ENCODE measurements at places on chromosomes 12 and 14.

GRCh38 chr12:14974633-14975032, 1.8 kb downstream of the PDE6H start:
- DNase-seq, result no peak

DNA sequence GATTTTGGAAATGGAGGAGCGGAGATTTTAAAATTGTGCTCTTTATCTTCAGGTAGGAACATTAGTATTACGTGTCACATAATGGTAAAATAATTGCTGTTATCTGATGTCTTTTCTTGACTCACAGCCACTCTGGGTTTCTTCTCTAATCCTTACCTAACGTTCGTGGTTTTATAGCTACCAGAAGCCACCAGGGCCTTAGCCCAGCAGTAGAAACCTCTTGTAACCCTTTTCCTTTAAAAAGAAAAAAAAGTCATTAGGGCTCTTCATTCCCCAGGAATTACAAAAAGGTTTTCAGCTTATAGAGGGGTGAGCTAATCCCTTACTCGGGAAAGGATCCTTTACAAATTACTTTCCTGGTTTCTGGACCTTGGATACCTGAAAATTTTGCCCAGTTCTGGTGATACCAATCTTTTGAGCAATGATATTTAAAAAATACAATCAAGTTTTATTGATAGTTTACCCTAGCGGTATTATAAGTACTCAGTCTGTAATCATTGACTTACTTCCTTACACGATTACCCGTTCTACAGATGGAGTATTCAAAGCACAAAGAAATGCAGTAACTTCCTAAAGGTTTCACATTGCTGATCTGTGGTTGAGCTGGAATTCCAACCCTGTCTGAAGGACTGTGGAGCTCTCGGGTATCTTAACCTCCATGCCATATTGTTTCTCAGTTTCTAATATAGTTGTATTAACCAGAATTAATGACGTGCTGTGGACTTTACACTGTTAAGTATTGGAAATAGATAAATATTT, 1.6 kb downstream of the GABARAPL1 start:
- DNase-seq, result no peak

DNA sequence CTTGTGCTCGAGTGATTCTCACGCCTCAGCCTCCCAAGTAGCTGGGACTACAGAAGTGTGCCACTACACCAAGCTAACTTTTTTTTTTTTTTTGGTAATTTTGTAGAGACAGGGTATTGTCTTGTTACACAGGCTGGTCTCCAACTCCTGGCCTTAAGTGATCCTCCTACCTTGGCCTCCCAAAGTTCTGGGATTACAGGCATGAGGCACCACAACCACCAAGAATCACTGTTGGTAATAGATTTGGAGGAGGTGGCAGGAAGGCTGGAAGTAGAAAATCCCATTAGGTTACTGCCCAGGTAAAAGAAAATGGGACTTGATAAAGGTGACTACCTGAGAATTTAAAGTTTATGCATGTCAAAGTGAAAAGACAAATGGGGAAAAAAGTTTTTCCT, 1.4 kb upstream of the CDCA4 start:
- DNase-seq, result no peak

DNA sequence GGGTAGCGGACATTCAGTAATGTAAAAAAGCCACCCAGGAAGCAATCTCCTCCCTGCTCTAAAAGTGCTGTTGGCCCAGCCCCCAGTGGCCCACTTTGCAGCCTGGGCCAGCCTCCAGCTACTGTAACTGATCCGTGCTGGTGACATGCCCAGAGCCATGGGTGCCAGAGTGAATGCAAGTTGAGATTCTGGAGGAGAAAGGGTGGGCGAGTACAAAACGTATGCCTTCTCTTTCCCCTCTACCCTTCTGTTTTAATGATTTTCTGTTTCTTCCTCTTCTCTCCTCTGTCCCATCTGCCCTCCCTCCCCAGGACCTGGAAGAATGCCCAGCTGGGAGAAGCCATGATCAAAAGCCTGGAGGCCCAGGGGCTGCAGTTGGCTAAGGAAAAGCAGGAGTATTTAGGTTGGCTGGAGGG, 16.9 kb downstream of the PLEKHD1 start:
- DNase-seq, result no peak

DNA sequence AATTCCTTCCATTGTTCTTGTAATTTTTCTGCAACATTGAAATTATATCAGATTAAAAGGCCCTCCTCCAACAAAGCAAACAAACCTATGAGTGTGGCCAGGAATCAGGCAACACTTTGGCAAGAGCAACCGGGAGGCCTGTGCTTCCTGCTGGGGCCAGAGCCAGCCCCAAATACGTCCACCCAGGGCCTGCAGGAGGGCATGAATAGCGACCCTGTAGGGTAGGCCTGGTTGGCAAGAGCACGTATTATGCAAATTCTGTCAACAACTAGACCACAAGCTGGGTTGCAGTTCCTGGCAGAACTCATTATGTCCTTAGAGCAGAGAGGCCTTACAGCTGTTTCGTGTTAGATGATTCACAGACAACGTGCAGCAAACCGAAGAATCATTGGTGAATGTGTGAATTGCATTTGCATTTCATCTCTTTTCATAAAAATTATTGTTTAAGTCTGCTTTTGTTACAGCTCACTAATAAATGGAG, 26.9 kb upstream of the LGALS3 start:
- DNase-seq, result peak; percentile 29

- no peak for DNase-seq
Measured at GRCh38 chr12:998020-998874, 7.2 kb downstream of the ERC1 start.

DNA sequence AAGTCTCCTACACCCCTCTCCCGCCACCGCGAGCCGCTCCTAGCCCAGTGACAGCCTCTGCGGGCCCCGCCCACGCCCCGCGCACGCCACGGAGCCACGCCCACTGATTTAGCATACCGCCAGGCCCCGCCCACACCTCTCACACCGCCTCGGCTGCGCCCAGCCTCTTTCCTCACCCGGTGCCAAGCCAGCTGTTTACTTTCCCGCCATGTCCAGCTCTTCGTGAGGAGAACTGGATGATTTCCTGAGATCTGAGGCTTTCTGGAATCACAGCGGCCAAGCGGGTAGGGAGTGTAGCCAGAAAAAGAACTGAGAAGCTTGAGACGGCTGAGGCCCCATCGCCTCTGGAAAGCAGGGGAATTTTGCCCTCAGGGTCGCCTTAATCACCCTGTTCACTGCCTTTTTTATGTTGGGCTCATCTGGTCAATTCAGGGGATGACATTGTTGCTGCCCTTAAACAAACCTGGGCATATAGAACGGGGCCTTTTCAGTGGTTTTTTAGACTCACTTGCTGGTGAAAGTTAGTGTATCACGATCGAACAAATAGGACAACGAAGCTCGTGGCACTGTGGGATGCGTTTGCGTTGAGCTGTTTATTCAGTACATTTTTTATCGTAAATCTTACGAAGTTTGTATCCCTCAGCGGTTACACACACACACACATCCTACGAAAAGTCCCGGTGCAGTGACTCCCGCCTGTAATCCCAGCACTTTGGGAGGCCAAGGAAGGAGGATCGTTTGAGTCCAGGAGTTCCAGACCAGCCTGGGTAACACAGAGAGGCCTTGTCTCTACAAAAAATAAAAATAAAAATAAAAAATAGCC, at the start of gene RNF212B:
TSS of gene RNF212B (plus strand) at position 165 of the 823 bp plus-strand sequence. CDS start 2,410 bp downstream, outside the sequence.
- peak; percentile 51 for DNase-seq

DNA sequence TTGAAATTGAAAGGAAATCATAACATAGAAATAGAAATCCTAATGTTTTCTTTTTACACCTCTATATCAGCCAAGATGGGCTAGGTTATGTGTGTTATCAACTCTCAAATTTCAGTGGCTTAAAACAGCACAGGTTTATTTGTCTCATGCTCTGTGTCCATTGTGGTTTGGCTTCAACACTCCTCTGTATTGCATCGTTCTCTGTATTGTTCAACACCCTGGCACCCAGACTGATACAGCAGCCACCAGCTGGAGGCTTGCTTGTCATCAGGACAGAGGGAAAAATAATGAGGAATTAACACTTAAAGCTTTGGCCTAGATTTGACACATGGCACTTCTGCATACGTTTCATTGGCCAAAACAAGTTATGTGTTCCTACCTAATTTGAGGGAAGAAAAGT, 234.2 kb upstream of the ARHGAP5 start:
- no peak for DNase-seq

DNA sequence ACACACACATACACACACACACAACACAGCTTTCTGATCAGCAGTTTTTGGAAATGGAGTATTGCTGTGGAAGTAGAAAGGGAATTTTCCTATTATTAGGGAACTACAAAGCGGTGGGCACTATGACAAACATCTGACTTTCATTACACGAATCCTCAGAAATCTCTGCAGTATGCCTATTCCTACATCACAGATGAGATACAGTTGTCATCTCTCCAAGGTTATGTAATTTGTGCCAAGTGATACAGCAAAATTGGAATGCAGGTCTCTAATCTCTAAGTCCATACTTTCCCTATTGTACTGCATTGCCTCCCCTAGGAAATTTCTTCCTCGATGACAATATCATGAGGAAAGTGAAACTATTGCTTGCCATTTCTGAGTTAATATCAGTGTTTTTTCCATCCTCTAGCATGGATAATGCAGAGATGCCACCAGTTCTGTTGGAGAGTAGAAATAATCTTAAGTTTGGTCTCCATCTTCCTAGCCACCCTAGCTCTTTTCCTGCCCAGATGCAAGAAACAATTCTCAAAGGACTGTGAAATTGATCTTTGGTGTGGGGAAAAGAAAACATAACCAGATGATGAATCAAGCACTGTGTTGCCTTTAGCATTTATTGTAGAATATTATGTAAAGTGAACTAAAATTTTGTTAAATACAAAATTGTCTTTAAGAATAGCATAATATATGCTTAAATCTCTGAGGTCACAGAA, 94.7 kb downstream of the ERGIC2 start:
- no peak for DNase-seq

Measured in effector memory CD4-positive, alpha-beta T cell (primary cell).